ENCODE measurements at places on chromosomes 3 and 15.

- no peak for DNase-seq
Observed at GRCh38 chr3:178810181-178810580, 261.4 kb downstream of the ZMAT3 start.

DNA sequence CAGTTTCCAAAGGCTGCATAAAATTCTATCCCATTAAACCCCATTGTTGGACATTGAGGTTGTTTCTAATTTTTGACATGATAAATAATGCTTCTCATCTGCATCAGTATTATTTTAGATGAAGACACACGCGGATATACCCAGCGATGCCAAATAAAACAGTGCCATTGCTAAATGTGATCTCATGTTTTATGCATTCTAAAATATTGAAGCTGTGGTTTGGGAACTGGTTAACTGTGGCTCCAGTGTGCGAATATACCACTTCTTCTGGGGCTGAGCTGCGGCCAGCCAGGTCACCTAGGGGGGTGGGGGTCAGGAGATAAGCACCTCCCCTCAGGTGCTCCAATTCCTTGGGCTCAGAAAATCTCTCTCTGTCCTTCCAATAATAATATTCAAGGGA, 230.0 kb downstream of the ADAMTS9 start:
- DNase-seq = no peak

DNA sequence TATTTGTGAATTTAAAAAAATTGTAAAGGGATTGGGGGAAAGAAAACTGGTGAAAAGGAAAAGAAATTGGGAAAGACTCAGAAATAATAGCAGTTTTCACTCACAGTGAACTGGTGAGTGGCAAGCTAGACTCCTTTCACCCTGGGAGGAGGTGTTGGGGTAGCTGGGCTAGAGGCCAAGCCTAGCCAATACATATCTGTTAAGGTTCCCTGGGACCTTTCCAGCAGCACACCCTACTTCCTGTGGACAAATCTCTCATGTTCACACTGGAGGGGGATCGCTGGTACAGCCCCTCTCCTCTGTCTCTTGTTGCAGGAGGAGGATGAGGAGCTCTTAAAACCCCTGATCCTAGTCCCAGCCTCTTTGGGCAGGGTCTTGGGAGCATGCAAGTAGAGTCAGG, 3.7 kb upstream of the RPP25 start:
- no peak for DNase-seq

DNA sequence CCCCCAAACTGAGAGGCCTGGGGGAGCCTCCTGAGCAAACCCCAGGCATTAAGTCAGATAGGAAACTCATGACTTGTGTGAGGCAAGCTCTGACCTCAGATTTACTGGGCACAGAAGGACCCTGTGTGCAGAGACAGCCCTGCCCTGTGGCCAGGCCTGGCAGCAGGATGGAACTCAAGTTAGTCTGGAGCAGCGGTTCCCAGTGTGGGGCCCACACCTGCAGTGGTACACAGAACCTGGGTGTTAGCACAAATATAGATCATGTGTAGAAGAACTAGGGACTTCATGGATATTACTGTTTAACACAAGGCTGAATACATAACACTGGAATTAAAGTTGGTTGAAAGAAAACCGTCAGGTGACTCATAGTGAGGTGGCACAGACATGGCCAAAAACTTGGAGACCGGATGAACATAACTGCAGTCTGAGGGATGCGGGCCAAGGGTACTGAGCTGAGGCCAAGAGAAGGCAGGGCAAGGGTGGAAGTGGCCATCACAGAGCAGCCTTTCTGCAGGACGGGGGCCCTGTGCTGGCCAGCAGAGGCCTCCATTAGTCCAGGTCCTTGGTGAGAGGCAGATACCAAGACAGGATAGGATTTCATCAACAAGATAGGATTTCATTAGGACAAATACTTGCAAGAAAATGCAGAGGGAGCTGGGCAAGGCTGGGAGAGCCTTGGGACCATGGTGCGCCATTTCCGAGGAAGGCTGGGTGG, 40.9 kb downstream of the IRAK2 start:
- DNase-seq = no peak

DNA sequence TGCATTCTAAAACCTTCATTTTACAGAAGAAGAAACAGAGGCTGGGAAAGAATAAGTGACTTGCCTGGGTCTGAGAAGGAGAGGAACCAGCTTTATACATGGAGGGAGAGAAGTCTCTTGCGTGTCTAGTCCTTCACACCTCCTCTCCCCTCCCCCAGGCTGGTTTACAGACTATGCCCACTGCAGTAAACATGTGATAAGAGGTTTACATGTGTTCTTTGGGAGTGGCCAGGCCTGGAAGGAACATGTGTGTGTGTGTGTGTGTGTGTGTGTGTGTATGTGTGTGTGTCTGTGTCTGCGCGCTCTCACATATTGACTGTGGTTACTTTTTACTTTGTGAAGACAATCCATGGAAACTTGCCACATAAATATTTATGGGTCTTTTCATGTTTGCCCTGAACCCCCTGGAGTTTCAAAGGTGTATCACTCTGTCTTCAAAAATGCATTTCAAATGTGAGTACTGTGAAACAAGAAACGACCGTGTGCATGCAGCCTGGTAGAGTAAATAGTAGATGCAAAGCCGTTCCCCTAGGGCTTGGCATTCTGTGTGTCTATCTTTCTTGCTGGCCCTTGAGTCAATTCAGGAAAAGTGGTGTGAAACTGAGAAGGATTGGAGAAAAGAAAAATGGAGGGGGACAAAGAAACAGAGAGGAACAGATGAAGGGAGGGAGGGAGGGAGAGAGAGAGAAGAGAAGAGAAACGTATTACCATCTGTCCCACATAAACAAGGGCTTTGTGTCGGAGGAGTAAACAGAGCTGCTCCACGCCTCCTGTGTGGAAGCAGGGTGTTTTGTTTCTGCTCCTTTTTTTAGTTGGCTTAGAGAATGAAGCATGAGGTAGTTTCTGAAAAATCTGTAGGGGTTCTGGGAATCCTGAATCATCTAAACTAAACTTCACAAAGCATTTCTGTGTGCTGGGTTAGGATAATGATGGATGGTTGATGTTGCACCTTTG, 51.7 kb downstream of the CLDN11 start:
- no peak for DNase-seq
